Lower leg skin (tissue), 4 donors: ENCODE measurements at places on chromosomes 5 and 9. TPM values are rescaled to one million over a fixed set of nuclear protein-coding genes. Genes with fewer than 3 reads are reported as not detected.

The PTGS1 gene
- 78.3 TPM for total RNA-seq

The FOXI1 gene
- 4.6 TPM for total RNA-seq

The ANKRD20A1 gene
- not detected for total RNA-seq

The KCNIP1 gene
- not detected for total RNA-seq

The GABRP gene
- 6.8 TPM for total RNA-seq

The ADAMTS19 gene
- total RNA-seq, result 0.13 TPM

The AHRR gene
- total RNA-seq, result 3.6 TPM

The INPP5E gene
- 17.8 TPM for total RNA-seq

DNA sequence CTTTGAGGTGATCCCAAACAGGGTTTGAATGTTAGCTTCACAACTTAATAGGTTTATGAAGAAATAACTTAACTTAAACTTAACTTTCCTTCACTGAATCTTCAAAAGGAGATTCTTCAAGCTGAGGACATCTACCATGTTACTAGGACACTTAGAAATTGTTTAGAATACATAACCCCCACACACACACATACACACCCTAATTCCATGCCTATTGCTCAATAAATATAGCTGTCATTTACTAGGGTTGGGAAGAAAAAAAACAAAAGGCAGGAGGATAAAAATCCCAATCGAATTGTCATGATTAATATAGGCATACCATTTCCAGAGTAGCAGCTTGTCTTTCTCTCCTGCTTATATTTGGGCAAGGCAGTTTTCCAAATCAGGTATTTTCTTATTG is 68.3 kb downstream of the ALDH1A1 start:
- no peak for DNase-seq

GRCh38 chr5:19608444-19609002 is 379.5 kb downstream of the CDH18 start:
- no peak for DNase-seq

- no peak for DNase-seq
Measured at GRCh38 chr5:151267491-151268260, 14.7 kb downstream of the GM2A start.

- no peak for DNase-seq
Measured at GRCh38 chr9:107276966-107277710, 5.9 kb upstream of the RAD23B start.

DNA sequence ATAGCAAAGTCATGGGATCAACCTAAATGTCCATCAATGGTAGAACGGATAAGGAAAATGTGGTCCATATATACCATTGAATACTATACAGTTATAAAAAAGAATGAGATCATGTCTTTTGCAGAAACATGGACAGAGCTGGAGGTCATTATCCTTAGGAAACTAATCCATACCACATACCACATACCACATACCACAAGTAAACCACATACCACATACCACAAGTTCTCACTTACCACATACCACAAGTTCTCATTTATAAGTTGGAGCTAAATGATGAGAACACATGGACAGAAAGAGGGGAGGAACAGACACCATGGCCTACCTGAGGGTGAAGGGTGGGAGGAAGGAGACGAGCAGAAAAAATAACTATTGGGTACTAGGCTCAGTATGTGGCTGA is 154.6 kb upstream of the GHR start:
- no peak for DNase-seq

DNA sequence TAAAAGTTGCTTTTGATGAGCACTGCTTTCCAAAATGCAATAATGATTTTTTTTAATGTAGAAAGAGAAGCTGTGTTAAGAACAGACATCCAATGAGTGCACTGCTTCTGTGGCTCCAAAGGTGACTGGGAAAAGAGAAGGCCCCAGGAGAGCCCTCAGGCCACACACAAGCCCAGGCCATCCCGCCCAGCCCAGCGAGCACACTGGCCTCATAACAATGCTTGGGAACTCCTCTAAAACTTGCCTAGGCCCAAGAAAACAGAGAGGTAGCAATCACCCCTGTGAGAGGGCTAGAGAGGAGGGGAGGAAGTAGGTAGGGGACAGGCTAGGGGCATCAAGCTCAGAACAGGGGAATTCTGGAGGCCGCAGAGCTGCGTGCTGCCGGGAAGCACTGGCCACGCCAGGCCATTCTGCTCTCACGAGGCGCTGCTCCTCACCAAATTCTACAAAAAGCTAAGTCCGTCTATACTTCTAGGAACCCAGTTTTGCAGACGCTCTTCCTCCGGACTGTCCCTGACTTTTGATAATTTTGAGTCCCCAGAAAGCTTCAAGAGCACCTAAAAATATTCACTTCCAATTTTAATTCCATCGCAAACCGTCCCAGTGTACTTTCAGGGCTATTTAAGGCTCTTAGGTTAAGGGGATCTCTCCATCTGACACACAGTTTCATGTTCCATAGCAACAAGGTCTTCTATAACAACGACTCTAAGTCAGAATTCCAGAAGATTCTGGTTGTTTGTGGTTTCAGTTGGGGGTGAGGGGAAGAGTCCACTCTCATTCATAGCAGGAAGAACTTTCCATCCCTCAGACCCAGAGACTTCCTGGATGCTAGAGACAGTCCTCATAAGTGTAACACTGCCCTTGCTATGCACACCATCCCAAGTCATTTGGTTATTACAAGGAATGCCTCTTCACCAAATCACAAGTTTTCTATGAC is 51.0 kb downstream of the HABP4 start:
- no peak for DNase-seq

DNA sequence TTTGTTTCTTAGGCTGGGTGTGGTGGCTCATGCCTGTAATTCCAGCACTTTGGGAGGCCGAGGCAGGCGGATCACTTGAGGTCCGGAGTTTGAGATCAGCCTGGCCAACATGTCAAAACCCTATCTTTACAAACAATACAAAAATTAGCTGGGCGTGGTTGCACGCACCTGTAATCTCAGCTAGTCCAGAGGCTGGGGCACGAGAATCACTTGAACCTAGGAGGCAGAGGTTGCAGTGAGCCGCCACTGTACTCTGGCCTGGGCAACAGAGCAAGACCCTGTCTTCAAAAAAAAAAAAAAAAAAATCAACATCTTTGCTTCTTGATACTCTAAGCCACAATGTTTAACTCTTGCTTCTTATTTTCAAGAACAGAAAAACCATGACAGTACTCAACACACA is 16.1 kb downstream of the UBAP2 start:
- no peak for DNase-seq

GRCh38 chr9:28050941-28051340 is 477.7 kb upstream of the C9orf72 start:
- no peak for DNase-seq

- no peak for DNase-seq
Measured at GRCh38 chr5:112070022-112070421, 313.0 kb upstream of the NREP start.

GRCh38 chr9:129221233-129221632 is 43.2 kb upstream of the IER5L start:
- no peak for DNase-seq

GRCh38 chr5:57447658-57448057 is 35.0 kb downstream of the ACTBL2 start:
- no peak for DNase-seq

- DNase-seq, result no peak
Measured at GRCh38 chr9:86907346-86907745, 40.0 kb downstream of the GAS1 start.

GRCh38 chr5:122330881-122331280 is 18.8 kb downstream of the SNCAIP start:
- DNase-seq, result no peak

- DNase-seq, result no peak
Measured at GRCh38 chr5:163321511-163321910, 115.9 kb upstream of the CCNG1 start.

GRCh38 chr5:136028782-136029742 is at the start of gene TGFBI:
Gene TGFBI, plus strand, starts transcription at chr5:136028988. Its CDS starts 68 bp downstream, at chr5:136029056.
- DNase-seq, result peak; percentile 71

- no peak for DNase-seq
Measured at GRCh38 chr5:7396713-7397454, 946 bp downstream of the ADCY2 start.

- DNase-seq, result no peak
Measured at GRCh38 chr9:69342769-69343168, 17.8 kb downstream of the ENTREP1 start.

DNA sequence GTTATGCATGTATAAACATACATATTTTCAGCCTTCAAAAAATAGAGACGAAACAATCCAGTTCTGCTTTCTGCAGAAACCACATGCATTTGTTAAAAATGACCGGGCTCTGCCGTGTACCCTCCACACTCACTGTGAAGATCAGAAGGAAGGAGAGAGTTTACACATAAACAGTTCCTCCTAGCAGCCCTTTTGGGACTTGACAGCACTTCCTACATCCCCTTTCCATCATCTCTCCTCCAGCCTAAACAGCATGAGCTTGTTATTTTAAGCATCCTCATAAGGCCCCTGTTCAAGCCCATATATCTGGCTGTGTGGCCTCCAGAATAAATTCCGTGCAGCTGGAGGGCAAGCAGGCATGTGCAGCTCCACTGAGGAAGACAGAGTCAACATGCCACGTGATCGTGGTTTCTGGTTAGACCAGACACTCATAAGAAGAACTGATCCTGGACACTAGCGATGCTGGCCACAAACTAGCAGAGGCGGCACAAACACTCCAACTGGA is 42.2 kb downstream of the NIPAL4 start:
- DNase-seq, result no peak

DNA sequence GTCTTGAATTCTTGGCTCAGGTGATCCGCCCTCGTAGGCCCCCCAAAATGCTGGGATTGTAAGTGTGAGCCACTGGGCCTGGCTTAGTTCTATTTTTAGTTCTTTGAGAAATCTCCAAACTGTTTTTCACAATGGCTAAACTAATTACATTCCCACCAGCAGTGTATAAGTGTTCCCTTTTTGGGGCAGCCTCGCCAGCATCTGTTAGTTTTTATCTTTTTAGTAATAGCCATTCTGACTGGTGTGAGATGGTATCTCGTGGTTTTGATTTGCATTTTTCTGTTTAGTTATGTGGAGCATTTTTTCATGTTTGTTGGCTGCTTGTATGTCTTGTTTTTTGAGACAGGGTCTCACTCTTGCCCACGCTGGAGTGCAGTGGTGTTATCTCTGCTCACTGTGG is 28.2 kb downstream of the CNOT6 start:
- no peak for DNase-seq

- no peak for DNase-seq
Measured at GRCh38 chr9:73173557-73174329, 22.1 kb downstream of the ANXA1 start.

DNA sequence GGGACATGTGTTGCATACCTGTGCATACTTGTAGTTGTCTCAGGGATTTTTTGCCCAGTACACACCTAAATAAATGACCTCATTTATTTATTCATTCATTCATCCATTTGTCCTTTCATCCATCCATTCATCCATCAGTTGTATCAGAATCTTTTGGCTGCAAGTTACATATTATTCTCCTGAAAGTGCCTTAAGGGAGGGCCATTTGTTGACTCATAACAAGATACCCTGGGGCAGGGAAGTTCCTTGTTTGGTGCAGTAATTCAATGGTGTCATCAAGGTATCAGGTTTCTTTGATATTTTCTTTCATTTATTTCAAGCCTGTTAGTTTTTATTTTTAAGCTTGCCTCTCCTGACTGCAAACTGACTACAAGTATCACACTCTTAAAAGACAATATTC is 597.9 kb upstream of the TLE4 start:
- DNase-seq, result no peak

GRCh38 chr9:135290086-135290485 is 189.5 kb upstream of the PPP1R26 start:
- no peak for DNase-seq

GRCh38 chr9:89946741-89947140 is 341.9 kb downstream of the GADD45G start:
- DNase-seq, result no peak

DNA sequence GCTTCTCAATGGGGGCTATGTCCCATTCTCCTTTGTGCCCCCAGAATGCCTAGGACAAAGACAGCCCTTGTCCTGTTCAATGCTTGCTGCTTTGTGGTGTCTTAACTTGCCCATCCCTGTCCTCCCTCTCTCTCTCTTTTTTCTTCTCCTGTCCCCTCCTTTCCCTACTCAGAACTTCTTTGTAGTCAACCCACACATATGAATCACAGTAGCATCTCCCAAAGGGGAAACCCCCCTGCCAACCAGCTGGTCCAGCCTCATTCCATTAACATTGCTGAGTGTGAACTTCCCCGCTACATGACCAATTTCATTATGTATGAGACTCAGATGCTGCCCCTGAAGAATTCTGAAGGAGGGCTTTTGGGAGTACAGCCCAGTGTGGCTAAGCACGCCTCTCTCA is 408.3 kb downstream of the ENC1 start:
- no peak for DNase-seq

- no peak for DNase-seq
Measured at GRCh38 chr5:126096442-126097006, 326.7 kb upstream of the GRAMD2B start.

GRCh38 chr5:90739567-90739966 is 181.0 kb downstream of the ADGRV1 start:
- DNase-seq, result no peak

GRCh38 chr9:2704504-2704903 is 12.8 kb upstream of the KCNV2 start:
- no peak for DNase-seq

GRCh38 chr5:7394889-7395431 is 978 bp upstream of the ADCY2 start:
- DNase-seq, result no peak

DNA sequence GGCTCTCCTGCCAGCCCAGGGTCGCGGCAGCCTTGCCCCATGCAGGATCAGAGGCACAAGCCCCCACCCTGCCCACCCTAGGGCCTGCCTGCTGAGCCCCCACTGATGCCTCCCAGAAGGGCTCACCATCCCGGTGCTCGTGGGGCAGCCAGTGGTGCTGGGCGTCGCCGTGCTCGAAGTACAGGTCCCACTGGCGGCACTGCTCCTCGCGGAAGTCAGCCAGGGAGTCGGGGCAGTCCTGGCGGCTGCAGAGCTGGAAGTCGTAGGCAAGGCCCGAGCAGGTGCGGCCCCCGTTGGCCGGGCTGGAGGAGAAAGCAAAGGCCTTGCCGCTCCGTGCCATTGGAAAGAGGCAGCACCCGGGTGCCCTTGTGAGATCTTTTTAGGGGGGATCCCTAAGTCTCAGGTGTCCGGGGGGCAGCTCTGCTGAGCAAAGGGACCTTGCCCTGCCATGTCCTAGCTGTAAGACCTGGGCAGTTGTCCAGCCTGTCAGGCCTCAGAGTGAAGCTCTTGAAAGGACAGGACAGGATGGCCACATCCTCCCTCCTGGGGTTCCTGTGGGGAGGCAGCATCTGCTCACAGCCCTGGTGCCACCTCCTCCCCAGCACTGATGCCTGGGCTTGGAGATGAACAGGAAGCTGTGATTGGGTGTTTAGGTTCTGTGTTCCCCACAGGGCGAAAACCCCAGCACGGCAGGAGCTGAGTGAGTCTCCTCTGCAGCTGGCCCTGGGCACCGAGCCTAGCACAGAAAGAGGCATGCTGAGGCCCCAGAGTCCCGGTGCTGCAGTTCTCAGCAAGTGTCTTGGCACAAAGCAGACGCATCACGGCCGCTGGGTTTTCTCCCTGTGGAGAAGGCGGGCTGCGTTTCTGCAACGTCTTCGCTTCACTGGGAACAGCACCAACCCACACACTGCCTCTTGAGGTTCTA is 77.7 kb downstream of the ZNF354C start:
- no peak for DNase-seq
